ENCODE measurements at places on chromosomes 4 and X. TPM values are rescaled to one million over a fixed set of nuclear protein-coding genes. Genes with fewer than 3 reads are reported as not detected.

DNA sequence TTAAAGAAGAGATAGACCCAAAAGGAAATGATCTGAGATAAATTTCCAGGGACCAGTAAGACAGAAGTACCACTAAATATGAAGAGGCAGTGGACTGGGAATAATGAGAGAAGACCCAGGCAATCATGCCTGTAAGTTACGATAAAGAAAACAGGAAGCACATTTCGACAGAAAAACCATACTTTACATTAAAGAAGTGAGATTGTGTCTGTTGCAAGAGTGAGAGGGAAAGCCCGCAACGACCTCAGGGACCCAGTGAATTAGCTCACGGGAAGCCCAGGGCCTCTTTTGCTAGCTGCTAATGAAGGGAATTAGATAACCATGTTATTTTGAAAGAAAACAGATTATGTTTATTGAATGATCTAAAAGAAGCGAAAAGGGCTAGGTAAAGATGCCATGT lies 28.9 kb upstream of the ACSL1 start:
- H3K4me1 ChIP-seq, result no peaks in the 10 kb centered on the region
- H3K27me3 ChIP-seq, result no peaks in the 10 kb centered on the region

GRCh38 chr4:176323511-176324160 lies 3.9 kb downstream of the SPCS3 start:
- no peaks in the 10 kb centered on the region for H3K27me3 ChIP-seq
- H3K27ac ChIP-seq, result no peak overlapping the region
- DNase-seq, result no peak
- H3K4me1 ChIP-seq, result peaks cover 10% of the 10 kb centered on the region
- H3K36me3 ChIP-seq, result no peaks in the 10 kb centered on the region
- H3K4me3 ChIP-seq, result no peak overlapping the region

Gene TRIM60
- not detected for total RNA-seq

Gene PGAM4
- not detected for total RNA-seq

DNA sequence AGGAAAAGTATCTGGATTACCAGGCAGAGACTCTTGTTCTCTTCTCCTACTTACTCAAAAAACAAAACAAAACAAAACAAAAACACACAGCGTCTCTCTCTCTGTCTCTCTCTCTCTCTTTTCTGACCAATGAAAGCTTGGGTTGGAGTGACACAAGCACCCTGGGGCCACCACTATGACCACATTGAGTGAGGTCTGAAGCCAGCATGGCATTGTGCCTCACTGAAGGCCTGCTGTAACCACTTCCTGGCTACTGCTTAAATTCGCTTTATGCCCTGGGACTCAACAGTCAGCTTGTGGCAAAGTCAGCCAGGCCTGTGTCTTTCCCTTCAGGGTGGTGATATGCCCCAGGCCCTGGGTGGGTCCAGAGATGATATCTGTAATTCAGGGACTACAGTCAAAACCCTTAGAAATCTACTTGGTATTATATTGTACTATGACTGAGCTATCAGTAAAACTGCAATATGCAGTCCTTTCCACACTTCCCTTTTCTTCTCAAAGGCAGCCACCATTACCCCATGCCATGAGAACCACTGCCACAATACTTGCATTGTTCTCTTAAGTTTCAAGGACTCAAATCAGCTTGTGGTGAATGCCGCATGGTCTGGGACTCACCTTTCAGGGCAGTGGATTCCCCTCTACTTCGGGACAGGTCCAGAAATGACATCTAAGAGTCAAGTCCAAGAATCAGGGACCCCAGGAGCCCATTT lies 606.8 kb upstream of the KLHL4 start:
- no peaks in the 10 kb centered on the region for H3K4me1 ChIP-seq
- H3K27me3 ChIP-seq, result no peaks in the 10 kb centered on the region
- no peak overlapping the region for H3K4me3 ChIP-seq
- DNase-seq, result no peak
- no peaks in the 10 kb centered on the region for H3K36me3 ChIP-seq

Gene IL2RG
- total RNA-seq, result 7.1 TPM

DNA sequence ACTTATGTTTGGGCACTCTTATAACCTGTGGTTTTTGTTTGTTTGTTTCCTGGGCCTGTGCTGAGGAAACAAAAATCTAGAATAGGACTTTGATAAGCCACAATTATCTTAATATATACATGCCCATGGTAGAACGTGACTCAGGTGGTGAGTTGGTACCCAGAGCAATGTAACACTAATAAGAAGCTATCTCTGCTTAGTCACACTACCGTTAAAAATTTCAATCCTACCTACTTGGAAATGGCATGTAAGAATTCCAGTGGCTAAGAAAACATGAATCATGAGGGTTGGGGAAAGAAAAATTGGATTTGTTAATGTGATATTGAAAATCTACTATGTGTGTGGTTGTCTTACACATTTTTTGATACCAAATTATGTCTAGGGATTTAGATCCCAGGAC lies 30.5 kb upstream of the ADGRG2 start:
- no peak overlapping the region for H3K27ac ChIP-seq
- H3K4me1 ChIP-seq, result no peaks in the 10 kb centered on the region
- H3K27me3 ChIP-seq, result no peaks in the 10 kb centered on the region
- no peaks in the 10 kb centered on the region for H3K36me3 ChIP-seq
- no peak for DNase-seq

Gene TRPC3
- 2.2 TPM for total RNA-seq

Gene RBPJ
- 54.8 TPM for total RNA-seq

Gene GAB3
- total RNA-seq, result 0.50 TPM

GRCh38 chrX:7435822-7436221 lies 287.9 kb upstream of the PUDP start:
- no peaks in the 10 kb centered on the region for H3K4me1 ChIP-seq
- H3K27ac ChIP-seq, result no peak overlapping the region
- H3K27me3 ChIP-seq, result no peaks in the 10 kb centered on the region
- DNase-seq, result no peak
- H3K4me3 ChIP-seq, result no peak overlapping the region

DNA sequence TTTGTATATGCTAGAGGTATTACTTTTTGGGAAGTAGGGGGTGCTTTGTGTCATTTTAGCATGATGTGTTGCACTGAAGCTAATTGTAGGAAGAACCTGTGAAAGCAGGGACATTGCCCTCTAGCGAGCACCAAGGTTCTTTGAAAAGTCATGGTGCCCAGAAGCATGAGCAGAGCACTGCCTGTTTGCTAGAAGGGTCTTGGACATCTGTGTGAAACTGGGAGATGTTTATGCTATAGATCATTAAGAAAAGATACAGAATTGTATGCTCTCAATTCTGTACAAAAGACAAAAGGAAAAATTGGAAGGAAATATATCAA lies 14.7 kb downstream of the GRPR start:
- no peaks in the 10 kb centered on the region for H3K27me3 ChIP-seq
- no peaks in the 10 kb centered on the region for H3K36me3 ChIP-seq
- no peaks in the 10 kb centered on the region for H3K4me1 ChIP-seq
- H3K4me3 ChIP-seq, result no peak overlapping the region

Gene KLF8
- 10.1 TPM for total RNA-seq

DNA sequence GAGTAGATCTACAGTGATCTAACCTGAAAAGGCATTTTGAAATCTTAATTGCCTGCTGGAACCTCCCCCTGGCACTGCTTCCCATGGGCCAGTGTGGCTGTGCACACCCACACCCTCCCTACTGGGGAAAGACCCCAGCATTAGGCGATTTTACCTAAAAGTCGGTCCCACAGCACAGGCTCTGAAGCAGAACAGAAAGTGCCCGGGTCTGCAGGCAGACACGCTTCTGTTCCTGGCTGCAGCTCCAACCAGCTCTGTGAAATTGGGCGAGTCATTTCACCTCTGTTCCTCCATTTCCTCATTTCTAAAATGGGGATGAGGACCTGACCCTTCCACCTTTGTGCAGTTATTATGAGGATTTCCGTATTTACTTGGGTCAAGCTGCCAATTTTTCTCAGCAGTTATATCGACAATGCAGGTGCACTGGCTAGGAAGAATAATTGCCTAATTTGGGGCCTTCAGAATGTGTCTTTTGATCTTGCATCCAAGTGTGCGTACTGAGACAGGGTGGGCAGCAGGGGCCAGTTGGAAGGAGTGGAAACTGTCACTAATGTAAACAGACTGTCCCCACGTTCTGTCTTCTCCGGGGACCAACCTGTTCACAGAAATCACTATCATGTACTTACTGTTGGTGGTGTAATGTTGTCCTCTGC lies 7.1 kb downstream of the KLF3 start:
- no peaks in the 10 kb centered on the region for H3K27me3 ChIP-seq
- no peak for DNase-seq
- no peaks in the 10 kb centered on the region for H3K36me3 ChIP-seq
- no peak overlapping the region for H3K4me3 ChIP-seq

Gene SATL1
- total RNA-seq, result 0.17 TPM

GRCh38 chr4:182906786-182907185 lies 10.4 kb downstream of the DCTD start:
- H3K36me3 ChIP-seq, result no peaks in the 10 kb centered on the region
- no peaks in the 10 kb centered on the region for H3K27me3 ChIP-seq
- H3K27ac ChIP-seq, result no peak overlapping the region
- H3K4me3 ChIP-seq, result no peak overlapping the region

DNA sequence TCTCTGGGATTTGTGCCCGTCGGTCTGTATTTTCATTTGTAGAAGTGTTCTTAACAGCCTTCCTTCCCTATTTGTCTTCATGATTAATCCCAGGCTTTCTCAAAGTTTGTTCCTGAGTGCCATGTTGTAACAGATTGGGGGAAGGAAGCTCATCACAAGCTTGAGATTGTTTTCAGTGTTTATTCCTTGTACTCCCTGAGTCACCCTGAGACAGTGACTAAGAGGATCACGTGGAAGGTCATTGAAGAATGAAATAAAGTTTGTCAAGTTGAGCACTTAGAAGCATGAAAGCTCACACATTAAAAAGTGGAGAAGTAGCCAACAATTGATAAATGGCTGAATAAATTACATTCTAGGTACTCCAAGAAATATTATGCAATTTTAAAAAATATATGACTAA lies 153.5 kb upstream of the FAM241A start:
- no peaks in the 10 kb centered on the region for H3K27me3 ChIP-seq
- DNase-seq, result peak; percentile 51
- H3K27ac ChIP-seq, result peak overlapping the region; percentile 58
- H3K4me3 ChIP-seq, result no peak overlapping the region
- H3K36me3 ChIP-seq, result no peaks in the 10 kb centered on the region

Gene AVPR2
- total RNA-seq, result not detected

GRCh38 chr4:109877400-109877799 lies 29.5 kb downstream of the LRIT3 start:
- H3K27ac ChIP-seq, result no peak overlapping the region
- no peak overlapping the region for H3K4me3 ChIP-seq
- no peaks in the 10 kb centered on the region for H3K36me3 ChIP-seq
- no peaks in the 10 kb centered on the region for H3K4me1 ChIP-seq
- no peak for DNase-seq

DNA sequence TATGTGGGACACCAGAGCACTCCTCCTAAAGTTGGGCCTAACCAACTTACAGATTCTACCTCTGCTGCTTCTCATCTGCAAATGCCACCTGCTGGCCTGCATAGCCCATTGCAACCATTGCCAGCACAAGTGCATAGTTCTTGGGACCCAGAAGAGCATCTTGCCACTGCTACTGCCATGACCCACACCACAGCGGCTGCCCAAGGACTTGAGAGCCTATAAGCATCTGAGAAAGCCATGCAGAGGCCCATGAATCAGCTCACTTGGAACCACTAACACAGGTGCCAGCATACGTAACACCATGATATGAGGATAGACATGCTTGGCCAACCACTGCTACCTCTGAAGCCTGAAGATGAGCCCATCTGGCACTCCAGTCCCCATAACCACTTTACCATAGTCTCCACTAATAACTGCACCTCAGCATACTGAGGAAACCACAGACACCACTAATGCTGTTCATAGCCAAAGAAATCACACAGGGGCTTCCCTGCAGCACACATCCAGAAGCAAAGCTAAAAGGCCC lies 258.1 kb upstream of the AGTR2 start:
- DNase-seq, result no peak
- no peak overlapping the region for H3K4me3 ChIP-seq
- no peaks in the 10 kb centered on the region for H3K4me1 ChIP-seq
- no peak overlapping the region for H3K27ac ChIP-seq
- no peaks in the 10 kb centered on the region for H3K36me3 ChIP-seq
- no peaks in the 10 kb centered on the region for H3K27me3 ChIP-seq

- H3K27ac ChIP-seq, result no peak overlapping the region
- H3K4me3 ChIP-seq, result no peak overlapping the region
- no peaks in the 10 kb centered on the region for H3K27me3 ChIP-seq
These were observed 41.9 kb upstream of the TADA2B start for GRCh38 chr4:7001271-7001670.

DNA sequence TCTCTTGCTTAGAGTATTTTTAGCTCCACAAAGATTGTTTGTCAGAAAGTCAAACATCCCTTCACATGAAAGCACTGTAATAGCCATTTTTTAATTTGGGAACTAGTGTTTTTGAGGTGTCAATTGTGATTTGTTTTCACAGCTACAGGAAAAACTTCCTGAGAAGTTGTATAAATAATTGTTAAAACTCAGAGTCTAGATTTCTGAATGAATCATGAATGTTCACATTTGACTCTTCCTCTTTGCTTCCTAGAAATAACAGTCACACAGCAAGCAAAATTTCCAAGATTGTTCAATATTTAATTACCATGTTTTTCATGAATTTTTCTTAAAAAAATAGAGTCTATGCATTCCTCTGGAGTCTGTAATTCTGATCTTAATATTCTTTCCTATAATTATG lies 156.9 kb upstream of the SLC7A11 start:
- no peaks in the 10 kb centered on the region for H3K4me1 ChIP-seq
- DNase-seq, result no peak
- H3K4me3 ChIP-seq, result no peak overlapping the region
- H3K36me3 ChIP-seq, result no peaks in the 10 kb centered on the region

GRCh38 chr4:105587841-105588240 lies 35.4 kb downstream of the ARHGEF38 start:
- peak overlapping the region; percentile 60 for H3K27ac ChIP-seq
- H3K27me3 ChIP-seq, result no peaks in the 10 kb centered on the region
- H3K4me3 ChIP-seq, result no peak overlapping the region
- no peaks in the 10 kb centered on the region for H3K36me3 ChIP-seq
- DNase-seq, result no peak
- H3K4me1 ChIP-seq, result peaks cover 10% of the 10 kb centered on the region

DNA sequence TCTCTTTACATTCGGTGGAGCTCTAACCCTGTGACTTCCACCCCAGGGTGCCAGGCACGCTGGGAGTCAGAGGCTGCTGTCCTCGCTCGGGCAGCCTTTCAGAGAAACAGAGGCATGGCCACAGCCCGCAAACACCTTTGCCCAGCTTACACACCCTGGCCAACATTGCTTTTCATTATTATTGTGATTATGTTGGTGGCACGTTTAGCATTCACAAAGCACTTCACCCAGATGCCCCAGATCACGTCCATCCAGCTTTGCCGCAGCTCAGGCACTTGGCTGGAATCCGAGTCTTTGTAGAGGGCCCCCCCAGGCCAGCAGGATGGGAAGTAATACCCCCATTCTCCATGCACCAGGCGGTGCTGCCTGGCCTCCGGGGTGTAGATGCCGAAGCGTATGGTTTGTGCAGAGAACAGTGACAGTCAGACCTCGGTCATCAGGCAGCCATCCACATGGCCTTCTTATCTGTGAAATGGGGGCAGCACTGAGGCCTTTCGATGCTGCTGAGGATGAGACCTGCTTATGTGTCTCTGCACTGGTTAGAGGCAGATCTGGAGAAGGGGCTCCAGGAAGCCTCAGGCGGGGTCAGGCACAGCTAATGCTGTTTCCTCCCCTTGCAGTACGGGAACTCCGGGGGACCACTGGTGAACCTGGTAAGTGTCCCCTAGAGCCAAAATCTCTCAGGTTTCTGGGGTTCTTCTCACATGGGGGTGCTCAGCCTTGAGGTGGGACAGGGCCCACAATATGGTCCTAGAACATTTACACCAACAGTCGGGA lies 22.3 kb downstream of the HTRA3 start:
- no peaks in the 10 kb centered on the region for H3K36me3 ChIP-seq
- no peak overlapping the region for H3K27ac ChIP-seq
- no peak overlapping the region for H3K4me3 ChIP-seq
- no peak for DNase-seq
- H3K4me1 ChIP-seq, result no peaks in the 10 kb centered on the region
- no peaks in the 10 kb centered on the region for H3K27me3 ChIP-seq

Gene TRMT10A
- 17.9 TPM for total RNA-seq
